ENCODE measurements at places on chromosomes 16 and 17.

DNA sequence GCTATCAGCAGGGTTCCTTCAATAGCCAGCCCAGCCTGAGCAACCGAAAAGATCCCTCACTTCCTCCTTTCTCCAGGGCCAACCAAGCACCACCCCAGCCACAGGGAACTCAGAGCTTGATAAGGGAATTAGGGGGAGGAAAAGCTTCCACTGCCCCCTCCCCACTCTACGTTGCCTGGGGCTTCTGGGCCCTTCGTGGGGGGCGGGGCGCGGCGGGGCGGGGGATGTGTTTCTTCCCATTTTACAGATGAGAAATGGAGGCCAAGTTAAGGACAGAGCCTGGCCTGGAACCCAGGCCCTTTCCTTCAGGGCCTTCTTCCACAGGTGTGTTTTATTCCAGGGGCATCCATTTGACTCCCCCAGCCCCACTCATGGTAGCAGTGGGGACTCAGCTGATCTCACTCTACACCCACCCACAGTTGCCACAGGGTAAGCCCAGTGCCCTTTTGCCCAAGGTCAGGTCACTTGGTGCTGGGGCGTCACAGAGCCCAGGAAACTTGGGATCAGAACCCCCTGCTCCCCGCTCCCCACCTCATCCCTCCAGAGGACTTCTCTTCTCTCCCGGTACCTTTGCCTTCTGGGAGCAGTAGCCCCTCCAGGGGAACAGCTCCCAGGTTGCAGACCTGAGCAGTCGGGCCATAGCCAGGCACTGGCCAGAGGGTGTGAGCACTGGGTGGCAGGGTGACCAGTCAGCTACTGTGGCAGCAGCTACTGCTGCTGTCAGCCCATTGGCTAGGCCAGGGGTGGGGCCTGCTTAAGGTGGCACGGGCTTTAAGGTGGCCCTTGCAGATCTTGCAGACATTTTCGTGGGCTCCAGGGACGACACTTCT lies at the start of gene LDHD:
Gene LDHD, minus strand, starts transcription at position 700 of the 830 bp plus-strand sequence. Its CDS starts 60 bp downstream, at position 640.
- no peak for DNase-seq

DNA sequence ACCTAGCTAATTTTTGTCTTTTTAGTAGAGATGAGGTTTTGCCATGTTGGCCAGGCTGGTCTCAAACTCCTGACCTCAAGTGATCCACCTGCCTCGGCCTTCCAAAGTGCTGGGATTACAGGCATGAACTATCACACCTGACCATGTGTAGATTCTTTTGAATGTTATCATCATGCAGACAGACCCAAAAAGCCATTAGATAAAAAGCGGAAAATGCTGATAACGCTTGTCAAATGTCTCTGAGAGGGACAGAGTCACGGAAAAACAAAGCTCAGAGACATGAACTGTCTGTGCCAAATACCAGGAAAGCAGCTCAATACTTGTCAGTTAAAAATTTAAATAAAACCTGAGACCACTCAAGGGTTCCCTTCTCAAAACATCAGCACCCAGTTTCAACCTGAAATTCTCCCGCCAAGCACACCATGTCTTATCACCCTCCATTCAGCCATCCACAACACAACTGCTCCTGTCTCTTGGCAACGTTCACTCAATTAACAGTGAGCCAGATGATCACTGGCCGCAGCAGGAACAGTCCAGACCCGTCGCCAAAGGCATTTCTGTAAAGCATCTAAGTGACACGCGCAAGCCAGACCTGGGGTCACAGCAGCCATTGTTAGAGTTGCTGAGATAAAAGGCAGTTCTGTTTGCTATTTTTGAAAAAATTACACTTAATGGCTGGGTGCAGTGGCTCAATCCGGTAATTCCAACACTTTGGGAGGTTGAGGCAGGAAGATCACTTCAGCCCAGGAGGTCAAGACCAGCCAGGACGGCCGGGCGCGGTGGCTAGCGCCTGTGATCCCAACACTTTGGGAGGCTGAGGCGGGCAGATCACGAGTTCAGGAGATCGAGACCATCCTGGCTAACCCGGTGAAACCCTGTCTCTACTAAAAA lies 29.7 kb downstream of the FANCA start:
- no peak for DNase-seq

DNA sequence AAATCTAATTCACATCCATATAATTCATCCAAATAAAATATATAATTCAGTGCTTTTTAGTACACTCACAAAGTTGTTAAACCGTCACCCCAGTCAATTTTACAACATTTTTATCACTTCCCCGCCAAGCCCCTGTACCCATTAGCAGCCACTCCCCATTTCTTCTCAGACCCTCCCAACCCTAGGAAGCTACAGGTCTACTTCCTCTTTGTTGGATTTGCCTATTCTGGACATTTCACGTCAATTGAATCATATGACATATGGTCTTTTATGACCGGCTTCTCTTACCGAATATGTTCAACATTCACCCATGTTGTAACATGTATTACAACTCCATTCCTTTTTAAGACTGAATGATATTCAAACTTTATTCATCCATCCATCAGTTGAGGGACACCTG lies 19.9 kb upstream of the MLKL start:
- no peak for DNase-seq

GRCh38 chr16:1475552-1476114 lies 805 bp upstream of the CLCN7 start:
- no peak for DNase-seq

GRCh38 chr17:41793784-41794539 lies 7.5 kb upstream of the JUP start:
- no peak for DNase-seq

DNA sequence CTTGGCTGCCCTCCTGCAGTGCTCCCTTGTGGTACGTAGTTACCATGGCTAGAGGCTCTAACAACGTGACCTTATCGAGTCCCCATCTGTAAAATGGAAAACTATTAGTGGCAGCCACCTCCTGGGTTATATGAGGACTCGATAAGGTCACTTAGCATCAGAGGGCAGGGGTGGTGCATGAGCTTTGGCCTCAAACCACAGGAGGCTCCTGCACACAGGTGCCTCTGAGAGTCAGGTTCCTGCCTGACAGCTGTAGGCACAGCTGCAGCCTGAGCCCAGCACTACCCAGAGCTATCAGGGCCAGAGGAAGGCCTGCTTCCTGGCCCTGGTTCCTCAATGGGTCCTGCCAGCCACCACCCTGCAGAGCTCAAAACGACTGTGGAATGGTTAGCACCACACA lies 57.2 kb upstream of the SEC14L1 start:
- no peak for DNase-seq

- DNase-seq = no peak
These were observed 77.6 kb downstream of the MMD start for GRCh38 chr17:55343900-55344513.

DNA sequence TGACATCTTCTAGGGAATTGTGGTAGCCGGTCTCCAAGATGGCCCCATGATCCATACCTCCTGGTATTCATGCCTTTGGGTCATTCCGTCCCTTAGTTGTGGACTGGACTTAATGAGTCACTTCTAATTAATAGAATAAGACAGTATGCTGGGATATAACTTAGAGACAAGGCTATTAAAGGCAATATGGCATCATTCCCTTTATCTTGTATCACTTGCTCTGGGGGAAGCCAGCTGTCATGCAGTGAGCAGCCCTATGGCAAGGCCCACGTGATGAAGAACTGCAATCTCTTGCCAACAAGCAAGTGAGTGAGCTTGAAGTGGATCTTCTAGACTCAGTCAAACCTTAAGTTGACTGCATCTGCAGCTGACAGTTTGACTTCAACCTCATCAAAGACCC lies 97.8 kb upstream of the MED13 start:
- DNase-seq = no peak

DNA sequence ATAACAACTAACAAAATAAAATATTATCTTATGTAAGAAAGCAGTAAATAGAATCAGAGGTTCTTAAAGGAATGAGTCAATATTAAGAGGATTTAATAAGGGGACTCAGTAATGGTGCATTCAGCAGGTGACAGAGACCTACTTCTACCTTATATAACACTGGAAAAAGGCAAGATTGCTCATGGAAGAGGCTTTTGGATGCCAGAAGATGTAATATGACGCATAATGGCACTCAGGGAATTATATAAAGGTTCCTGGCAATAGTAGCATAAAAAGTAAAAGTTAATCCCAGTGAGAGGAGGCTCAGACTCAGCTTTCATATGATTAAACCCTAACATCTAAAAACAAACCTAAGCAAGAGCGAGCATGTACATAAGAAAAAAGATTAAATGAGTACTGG lies 136.0 kb upstream of the NACA2 start:
- DNase-seq = no peak

- no peak for DNase-seq
These were observed 10.9 kb downstream of the ARHGEF15 start for GRCh38 chr17:8320990-8321389.

DNA sequence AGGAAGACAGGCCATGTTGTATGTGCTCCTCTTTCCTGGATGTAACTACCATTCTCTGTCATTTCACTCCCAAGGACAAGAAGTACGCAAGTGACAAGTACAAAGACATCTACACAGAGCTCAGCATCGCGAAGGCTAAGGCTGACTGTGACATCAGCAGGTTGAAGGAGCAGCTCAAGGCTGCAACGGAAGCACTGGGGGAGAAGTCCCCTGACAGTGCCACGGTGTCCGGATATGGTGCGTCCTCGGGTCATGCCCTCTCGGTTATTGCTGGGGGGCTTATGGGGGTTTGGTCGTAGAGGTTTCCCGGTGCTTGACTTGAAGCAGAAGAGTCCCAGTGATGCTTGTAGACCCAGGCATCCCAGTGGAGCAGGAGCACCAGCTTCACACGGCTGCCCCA lies 29.0 kb downstream of the PLD6 start:
- DNase-seq = no peak

GRCh38 chr17:1474402-1475189 lies 17.9 kb downstream of the MYO1C start:
- DNase-seq = no peak

DNA sequence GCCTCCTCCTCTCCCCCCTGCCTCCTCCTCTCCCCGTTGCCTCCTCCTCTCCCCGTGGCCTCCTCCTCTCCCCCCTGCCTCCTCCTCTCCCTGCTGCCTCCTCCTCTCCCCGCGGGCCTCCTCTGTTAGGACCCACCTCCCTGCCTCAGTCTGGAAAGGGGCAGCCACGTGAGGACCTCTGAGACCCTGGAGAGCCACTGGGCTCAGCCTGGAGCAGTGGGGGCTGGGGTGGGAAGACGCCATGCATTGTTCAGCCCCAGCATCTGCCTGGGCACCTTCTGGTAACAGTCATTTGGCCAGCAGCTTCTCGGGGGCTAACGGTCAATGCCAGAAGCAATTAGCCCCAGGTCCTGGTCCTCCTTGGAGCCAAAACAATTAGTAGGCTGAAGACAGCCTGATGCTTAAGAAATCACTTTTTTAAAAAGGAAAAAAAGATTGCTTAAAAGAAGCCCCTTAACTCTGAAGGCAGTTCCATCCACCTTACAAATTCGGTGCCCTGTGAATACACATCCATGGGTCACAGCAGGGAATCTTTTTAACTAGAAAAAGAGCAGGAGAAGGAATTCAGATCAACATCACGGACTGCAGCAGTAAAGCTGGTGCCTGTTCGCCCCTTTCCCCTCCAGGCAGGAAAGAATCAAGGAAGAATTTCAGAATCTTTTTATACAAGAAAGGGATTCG lies 29.8 kb downstream of the NXN start:
- DNase-seq = no peak

DNA sequence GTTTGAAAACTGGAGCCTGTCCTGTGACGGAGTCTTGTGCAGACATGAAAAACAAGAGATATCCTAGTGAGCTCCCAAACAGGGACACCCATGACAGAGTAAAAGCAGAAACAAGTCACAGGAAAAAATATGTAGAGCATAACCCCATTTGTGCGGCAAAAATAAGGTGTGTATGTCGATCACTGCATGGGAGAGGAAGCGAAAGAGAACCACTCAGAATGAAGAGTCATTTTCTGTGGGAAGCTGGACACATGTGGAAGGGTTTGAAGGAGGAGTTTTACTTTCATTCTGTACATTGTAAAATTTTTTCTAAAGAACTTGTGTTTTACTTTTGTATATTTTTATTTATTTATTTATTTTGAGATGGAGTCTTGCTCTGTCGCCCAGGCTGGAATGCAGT lies 72.1 kb downstream of the JPH3 start:
- no peak for DNase-seq

DNA sequence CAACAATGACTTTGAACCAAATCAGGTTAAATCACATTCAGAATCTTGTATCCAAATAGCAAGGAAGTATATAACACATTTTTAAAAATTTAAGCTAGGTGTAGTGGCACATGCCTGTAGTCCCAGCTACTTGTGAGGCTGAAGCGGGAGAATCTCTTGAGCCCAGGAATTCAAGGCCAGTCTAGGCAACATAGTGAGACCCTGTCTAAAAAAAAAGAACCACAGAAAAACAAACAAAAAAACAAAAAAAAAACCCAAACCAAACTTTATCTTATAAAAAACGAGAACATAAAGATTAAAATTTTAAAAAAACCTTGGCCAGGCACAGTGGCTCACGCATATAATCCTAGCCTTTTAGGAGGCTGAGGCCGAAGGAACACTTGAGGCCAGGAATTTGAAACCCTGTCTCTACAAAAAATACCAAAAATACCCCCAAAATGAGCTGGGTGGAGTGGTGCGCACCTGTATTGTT lies 11.6 kb downstream of the SUPT4H1 start:
- no peak for DNase-seq

- no peak for DNase-seq
These were observed 62.1 kb downstream of the GPRC5B start for GRCh38 chr16:19822533-19822932.

GRCh38 chr16:48118841-48119240 lies 37.0 kb downstream of the ABCC12 start:
- no peak for DNase-seq

GRCh38 chr16:27242868-27243590 lies 25.5 kb downstream of the NSMCE1 start:
- DNase-seq = no peak

- no peak for DNase-seq
These were observed 30.4 kb upstream of the FBXW10B start for GRCh38 chr17:15649861-15650421.

DNA sequence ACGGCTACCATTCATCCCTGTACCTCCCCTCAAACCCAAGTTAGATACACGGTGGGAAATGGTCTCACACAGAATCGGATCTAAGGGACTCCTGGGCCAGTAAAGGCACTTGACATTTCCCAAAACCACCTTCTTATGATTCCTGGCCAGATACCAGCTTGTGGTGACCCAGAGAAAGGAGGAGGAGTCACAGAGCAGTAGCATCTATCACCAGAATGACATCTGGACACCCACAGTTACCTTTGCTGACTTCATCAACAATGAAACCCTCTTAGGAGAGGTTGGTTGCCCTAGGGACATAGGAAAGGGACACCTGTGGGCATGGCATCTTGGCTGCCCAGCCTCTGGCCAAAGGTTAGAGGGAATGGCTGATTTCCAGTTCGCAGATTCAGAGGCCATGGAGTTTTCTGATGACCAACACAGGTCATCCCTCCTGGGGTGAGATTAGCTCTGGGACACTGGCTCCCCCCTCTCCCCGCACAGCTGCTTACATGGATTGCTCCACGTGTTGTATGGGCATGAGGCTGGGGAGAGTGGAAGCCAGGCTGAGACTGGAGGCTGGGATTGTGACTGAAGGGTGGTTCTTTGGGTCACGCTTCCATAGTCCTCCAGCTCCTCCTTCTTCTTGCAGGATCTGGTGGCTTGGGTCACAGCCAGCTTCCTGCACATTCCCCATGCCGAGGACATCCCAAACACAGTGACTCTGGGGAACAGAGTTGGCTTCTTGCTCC lies 1.4 kb upstream of the AOC3 start:
- no peak for DNase-seq
